ENCODE measurements at places on chromosomes 6 and 20.

DNA sequence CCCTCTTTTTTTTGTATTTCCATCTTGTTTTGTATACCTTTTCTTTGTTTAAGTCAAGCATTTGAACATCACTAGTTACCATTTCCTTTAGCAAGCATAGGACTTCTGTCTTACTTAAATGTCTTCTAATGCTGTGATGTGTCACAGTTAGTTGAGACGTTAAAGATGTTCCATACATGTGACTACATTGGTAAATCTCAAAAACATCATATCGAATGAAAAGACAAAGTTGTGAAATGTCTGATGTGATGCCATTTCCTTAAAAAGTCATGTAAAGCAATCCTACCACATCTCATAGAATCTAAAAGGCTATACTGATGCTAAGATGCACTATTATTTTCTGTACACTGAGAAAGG, 26.8 kb downstream of the SLC16A10 start:
- DNase-seq: no peak

DNA sequence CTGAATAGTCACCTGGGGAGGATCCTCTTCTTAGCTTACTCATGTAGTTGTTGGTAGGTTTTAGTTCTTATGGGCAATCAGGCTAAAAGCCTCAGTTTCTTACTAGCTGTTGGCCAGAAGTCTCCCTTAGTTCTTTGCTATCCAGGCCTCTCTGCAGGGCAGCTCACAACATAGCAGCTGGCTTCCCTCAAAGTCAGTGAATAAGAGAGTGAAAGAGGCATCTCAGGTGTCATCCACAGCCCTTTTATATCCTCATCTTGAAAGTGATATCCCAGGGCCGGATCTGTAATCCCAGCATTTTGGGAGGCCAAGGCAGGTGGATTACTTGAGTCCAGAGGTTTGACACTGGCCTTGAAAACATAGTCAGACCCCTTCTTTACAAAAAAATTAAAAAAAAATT, 42.1 kb upstream of the FOXA2 start:
- DNase-seq: no peak

DNA sequence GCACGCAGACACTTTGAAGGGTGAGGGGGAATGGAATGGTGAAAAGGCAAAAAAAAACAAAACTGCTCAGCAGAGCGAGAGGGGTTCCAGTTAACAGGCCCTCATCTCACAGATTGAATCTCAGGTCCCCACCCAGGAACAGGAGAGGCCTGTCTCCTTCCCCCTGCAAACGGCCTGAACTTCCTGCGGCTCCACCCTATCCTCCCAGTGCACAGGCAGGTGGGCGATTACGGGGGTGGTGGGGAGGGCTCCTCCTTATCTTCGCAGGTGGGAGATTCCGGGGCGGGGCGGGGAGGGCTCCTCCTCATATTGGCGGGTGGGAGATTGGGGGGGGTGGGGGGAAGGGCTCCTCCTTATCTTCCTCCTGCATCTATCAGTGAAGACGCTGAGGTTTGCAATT, 129.0 kb downstream of the SOX4 start:
- no peak for DNase-seq

GRCh38 chr20:49377326-49377725, 99.5 kb upstream of the ZNFX1 start:
- DNase-seq: no peak

GRCh38 chr6:166598441-166599138, 12.1 kb upstream of the RAMACL start:
- no peak for DNase-seq

GRCh38 chr6:63440057-63440456, 120.3 kb upstream of the LGSN start:
- DNase-seq: no peak

GRCh38 chr6:134623401-134623800, 305.5 kb upstream of the SGK1 start:
- no peak for DNase-seq

GRCh38 chr6:13011612-13012146, 295.1 kb downstream of the PHACTR1 start:
- no peak for DNase-seq

- DNase-seq: no peak
These were observed 10.6 kb downstream of the CTCFL start for GRCh38 chr20:57514273-57514751.

DNA sequence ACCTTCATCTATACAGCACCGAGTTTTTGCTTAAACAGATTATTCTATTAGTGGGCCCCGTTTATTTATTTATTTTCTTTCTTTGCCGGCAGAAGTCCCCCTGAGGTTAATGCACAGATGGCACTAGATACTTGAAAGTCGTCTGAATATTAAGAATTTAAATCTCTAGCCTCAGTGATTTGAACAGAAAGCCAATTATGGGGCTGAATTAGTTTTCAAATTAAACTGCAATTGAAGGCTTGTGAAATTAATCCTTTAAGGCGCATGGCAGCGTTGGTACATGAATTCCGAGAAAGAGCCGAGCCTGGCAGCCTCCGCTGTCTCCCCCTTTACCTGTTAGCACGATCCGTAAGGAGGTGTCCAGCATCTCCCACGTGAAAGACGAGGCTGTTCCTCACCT, 202.8 kb downstream of the TAF4 start:
- DNase-seq: no peak

DNA sequence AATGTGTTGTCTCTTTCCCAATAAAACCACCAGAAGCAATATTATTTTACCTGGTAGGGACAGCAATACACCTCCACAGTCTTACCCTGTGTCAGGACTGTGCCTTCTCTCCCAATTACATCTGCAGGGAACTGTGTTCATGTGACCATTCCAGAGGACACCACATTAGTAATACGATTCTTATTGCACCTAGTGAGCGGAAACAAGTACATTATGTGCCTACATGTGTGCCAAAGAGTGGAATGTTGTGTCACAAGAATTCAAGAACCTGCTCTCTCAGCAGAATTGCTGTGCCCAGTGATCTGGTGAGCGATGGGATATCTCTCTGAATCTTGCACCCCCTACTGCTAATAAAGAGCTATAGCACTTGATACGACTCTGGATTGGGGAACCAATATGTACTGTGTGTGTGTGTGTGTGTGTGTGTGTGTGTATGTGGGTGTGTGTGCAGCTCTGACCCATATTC, 57.4 kb upstream of the FOXC1 start:
- no peak for DNase-seq

- no peak for DNase-seq
These were observed 17.3 kb downstream of the FARS2 start for GRCh38 chr6:5278565-5279120.

- DNase-seq: no peak
These were observed 275.5 kb upstream of the SGK1 start for GRCh38 chr6:134593442-134593841.

- no peak for DNase-seq
These were observed 19.6 kb downstream of the LEMD2 start for GRCh38 chr6:33769248-33769821.

GRCh38 chr20:32585586-32586127, 524 bp upstream of the NOL4L start:
- DNase-seq: no peak

DNA sequence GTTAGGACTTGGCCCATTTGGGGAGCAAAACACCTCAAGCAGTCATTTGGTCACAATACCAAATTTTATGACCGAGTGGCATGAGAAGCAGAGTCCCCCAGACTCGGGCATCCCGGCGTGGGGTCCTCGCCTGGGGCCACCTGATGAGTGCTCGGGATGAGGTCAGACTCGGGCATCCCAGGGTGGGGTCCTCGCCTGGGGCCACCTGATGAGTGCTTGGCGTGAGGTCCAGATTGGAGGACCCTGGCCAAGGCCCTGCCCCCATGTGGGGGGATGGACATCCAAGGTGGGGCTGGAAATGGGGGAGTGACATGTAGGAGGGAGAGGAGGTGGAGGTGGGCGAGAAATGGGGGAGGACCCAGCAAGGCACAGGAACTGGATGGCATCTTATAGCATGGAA, 56.1 kb upstream of the CST7 start:
- no peak for DNase-seq

DNA sequence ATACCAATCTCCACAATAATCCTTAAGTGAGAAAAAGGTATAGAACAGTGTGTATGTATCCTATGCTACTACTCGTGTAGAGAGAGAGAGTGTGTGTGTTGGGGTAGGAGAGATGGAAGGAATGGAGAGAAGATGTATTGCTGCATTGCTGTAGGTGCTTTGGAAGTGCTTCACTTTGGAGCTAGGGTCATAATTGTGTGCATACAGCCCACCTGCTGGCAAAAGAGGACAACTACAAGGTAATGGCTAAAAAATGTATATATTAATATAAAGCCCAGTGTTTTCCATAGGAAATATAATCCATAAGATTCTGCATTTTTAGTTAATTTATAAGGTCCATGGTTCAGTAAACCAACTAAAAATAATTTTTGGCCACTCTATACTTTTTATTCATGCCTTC, 36.1 kb downstream of the SERAC1 start:
- DNase-seq: no peak

GRCh38 chr6:137811916-137812553, 55.0 kb upstream of the TNFAIP3 start:
- DNase-seq: no peak

DNA sequence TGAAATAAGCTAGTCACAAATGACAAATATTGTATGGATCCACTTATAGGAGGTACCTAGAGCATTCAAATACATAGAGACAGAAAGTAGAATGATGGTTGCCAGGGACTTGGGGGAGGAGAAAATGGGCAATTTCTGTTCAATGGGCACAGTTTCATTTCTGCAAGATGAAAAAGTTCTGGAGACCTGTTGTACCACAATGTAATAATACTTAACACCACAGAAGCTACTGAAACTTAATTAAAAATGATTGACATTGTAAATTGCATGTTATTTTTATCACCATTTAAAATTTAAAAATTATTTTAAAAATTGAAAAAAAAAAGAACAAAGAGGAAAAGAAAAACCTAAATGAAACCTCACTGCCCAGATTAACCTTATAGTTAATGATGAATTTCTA, 67.4 kb downstream of the NHLRC1 start:
- no peak for DNase-seq

GRCh38 chr6:166940643-166941068, 15.7 kb downstream of the RNASET2 start:
- DNase-seq: no peak

DNA sequence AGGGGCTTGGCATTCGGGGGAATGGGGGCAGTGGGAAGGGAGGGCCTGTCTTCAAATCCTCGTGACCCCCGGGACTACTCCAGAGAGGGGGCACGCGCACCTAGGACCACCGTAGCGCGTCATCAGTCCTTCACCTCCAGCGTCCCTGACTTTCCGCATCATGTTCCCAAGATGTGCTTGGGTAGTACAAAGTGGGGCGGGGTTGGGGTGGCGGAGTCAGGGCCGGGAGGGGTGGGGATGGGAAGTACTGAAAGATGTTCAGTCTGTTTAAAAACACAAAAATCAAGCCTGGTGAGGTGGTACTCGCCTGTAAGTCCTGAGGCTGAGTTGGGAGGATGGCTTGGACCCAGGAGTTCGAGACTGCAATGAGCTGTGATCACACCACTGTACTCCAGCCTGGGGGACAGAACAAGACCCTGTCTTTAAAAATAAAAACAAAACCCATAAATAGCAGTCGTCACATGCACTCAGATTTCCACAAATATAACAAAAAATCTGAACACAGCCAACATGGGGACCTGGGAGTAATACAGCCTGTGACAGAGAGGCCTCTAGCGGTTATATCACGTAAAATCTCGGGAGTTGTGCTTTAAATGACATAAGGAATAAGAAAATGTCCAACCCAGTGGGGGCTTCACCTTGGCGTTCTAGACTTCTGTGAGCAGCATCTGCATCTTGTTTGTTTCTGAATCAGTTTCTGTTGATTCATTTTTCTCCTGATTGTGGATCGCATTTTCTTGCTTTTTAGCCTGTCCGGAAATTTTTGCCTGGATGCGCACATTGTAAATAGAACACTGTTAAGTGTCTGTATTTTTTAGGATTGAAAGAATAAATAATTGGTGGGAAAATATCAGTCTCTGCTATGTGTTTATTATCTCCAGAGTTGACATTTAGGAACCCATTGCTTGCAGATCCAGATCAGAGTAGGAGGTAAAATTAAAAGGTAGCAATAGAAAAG, 698 bp upstream of the LRP11 start:
- peak; percentile 24 for DNase-seq

GRCh38 chr20:2331106-2331505, 35.3 kb downstream of the TGM3 start:
- no peak for DNase-seq
